CD4-positive, alpha-beta T cell treated with Interleukin-15 for 4 hours (primary cell): ENCODE measurements at places on chromosomes 7 and 10.
A peak's percentile ranks its signal among the peaks of the same experiment; 100 is the strongest.

DNA sequence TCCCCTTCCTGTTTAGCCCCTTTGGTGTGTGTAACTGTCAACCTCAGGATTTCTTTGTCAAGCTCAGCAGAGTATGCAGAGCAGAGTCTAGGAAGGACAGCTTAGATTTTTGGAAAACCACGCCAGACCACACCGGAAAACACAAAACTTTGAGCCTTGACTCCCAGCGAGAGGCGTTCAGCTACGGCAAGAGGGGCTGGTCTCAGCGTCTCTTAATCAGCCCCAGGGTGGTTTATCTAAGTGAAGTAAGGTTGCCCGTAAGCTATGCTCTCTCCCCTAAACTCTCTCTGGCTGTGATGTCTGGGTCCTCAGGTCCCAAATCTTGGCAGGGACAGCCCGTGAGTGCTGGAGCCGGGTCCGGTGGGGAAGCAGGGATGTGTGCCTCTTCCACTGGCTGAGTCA, 230.9 kb downstream of the KLF6 start:
- no peak for DNase-seq

GRCh38 chr7:43636093-43636492, 53.2 kb downstream of the STK17A start:
- no peak for DNase-seq

DNA sequence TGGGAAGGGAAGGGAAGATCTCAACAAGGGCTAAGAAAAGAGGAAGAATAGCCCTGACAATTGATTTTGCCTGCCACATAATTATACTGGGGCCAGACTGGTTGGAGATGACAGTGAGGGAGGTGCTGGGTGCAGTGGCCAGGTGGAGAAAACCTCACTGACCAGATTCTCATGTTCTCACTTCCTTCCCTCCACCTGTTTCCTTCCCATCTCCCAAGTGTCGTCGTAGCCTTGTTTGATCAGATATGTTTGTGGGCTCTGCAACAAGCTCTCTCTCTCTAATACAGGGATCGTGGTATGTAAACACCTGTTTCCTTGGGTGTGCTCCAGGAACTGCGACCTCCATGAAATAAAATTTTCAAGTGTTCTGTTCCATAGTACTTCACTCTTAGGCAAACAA, 60.2 kb downstream of the VCL start:
- DNase-seq, result no peak

GRCh38 chr10:101363850-101364400, 10.0 kb downstream of the BTRC start:
- no peak for DNase-seq

DNA sequence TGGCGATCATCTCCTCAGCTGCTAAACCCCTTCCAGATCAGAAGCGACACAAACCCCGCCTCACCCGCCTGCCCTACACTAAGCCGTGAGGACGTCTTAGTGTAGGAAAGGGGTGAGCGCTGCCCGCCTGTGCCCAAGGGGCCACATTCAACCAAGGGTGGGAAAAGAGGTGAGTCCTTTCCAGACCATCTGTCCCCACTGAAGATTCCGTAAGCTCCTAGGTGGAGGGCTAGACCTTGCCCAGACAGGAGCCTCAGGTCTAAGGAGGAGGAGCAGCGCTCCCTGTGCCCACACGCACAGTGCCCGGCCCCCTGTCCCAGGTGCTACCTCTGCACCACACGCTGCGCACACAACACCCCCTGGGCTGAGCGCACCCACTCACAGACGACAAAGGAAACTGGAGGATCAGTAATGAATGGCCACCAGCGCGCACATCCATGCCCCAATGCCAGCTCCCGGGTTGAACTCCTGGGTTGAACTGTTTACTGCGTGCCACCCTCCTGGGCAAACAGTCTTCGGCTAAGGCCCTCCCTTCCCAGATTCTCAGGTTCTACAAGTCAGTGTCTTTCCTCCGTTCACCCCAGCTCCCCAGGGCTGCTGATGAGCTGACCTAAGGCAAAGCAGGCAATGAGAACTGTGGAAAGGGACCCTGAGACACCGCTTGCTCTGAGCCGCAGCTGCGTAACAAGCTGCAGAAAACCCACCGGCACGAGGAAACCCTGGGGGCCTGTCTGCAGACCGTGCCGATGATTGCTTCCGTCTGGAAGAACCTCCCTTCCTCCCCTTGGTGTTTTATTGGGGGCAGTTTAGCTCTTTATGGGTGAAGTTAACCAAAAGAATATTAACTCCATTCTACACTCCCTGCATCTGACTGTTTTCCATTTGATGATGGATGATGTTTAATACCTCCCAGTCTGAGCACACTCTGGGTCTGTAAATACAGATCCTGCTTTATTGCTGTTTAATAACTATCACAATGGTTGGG, 185.9 kb downstream of the MAD1L1 start:
- no peak for DNase-seq

DNA sequence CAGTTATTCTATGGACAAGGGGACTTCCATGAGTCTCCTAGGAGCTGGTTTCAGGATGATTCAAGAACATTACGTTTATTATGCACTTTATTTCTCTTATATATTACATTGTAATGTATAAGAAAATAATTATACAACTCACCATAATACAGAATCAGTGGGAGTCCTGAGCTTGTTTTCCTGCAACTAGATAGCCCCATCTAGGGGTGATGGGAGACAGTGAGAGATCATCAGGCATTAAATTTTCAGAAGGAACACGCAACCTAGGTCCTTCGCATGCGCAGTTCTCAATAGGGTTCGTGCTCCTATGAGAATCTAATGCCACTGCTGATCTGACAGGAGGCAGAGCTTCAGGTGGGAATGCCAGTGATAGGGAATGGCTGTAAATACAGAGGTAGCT, 137.9 kb downstream of the ANKRD30A start:
- DNase-seq, result no peak

GRCh38 chr7:124351950-124352349, 319.1 kb upstream of the TMEM229A start:
- DNase-seq, result no peak

DNA sequence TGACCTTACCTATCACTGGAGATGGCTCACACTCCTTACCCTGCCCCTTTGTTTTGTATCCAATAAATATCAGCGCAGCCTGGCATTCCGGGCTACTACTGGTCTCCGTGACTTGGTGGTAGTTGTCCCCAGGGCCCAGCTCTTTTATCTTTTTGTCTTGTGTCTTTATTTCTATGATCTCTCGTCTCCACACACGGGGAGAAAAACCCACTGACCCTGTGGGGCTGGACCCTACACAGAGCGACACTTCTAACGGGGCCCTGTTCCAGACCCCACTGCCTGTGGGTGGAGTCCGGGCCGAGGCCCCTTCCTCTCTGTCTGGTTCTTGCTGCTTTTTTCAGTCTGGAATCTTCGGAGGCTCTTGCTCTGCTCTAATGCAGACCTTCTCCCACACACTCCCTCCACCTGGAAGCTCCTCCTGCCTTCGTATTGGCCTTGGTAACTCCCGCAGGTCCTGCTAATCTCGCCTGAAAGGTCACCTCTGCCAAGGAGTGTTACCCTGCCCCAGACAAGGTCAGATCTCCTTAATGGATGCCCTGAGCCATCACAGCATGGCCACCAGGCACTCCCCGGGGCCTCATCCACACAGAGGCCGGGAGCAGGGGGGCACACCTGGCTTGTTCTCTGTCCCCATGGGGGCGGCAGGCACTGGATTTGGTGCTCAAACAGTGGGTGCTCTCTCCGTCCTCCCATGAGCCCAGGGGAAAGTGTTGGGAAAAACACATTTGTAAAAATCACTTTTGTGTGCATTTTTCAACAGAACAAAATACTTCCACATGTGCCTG, 531.7 kb downstream of the PTPRN2 start:
- DNase-seq, result no peak

DNA sequence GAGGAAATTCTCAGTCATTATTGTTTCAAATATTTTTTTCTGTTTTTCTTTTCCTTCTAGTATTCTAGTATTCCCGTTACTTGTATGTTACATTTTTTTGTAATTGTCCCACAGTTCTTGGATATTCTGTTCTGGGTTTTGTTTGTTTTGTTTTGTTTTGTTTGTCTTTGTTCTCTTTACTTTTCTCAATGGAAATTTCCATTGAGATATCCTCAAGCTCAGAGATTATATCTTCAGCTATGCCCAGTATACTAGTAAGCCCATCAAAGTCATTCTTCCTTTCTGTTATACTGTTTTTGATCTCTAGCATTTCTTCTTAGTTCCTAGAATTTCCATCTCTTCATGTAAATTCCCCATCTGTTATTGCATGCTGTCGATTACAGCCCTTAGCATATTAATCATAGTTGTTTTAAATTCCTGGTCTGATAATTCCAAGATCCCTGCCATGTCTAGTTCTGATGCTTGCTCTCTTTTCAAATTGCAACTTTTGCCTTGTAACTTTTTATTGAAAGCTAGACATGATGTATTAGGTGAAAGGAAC, 27.8 kb downstream of the GPR37 start:
- no peak for DNase-seq

- no peak for DNase-seq
Measured at GRCh38 chr10:32937911-32938424, 20.1 kb downstream of the ITGB1 start.

GRCh38 chr10:14604181-14605142, 170.2 kb downstream of the FAM107B start:
- DNase-seq, result peak; percentile 71

DNA sequence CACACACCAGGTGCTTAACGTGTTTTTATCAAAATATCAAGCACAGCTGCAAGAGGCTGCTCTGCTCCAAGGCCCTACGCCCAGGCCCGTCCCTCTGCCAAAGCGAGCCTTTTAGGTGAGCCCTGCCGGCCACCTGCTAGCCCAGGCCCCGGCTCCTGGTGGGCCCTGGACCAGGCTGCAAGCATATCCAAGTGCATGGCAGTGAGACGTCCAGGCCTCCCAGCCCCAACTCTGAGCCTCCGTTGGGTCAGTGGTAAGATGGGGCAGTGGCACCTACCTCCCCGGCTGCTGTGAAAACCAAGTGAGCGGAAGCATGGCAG, 136.2 kb downstream of the LHPP start:
- DNase-seq, result no peak

DNA sequence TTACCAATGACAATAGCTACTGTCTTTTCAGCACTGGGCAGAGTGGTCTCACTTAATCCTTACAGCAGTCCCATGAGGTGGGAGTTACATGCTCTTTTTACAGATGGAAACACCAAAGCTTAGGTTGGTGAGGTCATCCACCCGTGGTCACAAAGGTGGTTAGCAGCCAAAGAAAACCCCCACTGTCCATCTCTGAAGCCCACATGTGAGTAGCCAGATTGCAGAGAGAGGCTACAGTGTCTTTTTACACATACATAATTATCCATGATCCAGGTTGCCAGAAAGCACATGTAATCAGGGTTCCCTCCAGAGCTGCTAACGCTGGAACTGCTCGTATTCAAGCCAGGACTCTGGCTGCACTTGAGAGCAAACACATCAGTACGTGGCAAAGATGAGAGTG, 24.6 kb upstream of the ANKRD2 start:
- no peak for DNase-seq

DNA sequence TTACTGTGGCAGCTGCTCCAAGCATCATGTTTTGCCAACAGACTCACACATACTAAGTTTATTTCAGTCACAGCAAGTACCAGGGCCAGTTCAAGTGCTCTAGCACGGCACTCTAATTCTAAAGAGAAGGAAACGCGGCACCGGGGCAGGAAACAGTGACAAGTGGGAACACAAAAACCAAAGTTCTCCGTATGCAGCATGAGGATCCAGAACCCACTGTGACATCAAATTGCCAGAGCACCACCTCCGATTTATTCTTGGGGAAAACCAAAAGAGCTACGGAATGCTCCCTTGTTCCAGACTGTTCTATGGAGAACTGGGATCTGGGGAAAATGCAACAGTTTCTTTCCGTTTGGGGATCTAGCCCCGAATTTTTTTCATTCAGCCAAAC, 448 bp upstream of the PTER start:
- DNase-seq, result peak; percentile 2

GRCh38 chr7:157808042-157808441, 471.2 kb downstream of the DNAJB6 start:
- no peak for DNase-seq

GRCh38 chr7:117149692-117150091, 173.2 kb downstream of the WNT2 start:
- no peak for DNase-seq

DNA sequence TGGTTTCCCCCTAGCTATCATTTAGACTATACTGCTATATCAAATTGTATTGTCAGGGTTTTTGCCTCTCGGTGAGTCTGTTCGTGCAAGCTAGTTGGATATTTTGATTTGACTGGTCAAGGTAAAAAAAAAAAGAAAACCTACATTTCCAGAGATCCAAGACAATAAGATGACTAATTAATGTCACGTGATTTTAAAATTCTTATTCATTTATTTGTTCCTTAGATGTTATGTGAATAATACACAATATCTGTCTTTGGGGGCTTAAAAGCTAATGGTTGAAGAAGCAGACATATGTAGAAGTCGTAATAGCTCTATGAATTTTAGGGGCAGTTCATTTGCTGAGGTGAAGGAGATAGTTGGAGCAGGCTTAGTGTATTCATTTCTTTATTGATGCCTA, 191.1 kb downstream of the KCND2 start:
- no peak for DNase-seq

DNA sequence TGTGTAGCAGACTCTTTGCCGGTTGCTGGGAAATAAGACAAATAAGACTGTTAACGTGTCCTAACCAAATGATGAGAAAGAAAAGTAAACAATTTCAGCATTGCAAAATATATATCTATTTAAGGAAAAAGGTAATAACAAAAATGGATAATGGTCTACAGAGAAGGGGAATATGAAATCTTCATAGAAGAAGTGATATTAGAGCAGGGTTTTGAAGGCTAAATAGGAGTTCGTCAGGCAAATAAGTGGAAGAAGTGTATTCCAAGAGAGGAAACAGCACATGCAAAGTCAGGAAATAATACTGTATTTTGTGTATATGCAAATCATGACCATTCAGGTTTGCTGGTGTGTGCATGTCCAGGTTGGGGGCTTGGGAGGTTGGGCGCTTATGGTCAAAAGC, 55.3 kb upstream of the OSBPL3 start:
- no peak for DNase-seq

- no peak for DNase-seq
Measured at GRCh38 chr10:18368273-18368672, 228.0 kb downstream of the CACNB2 start.

DNA sequence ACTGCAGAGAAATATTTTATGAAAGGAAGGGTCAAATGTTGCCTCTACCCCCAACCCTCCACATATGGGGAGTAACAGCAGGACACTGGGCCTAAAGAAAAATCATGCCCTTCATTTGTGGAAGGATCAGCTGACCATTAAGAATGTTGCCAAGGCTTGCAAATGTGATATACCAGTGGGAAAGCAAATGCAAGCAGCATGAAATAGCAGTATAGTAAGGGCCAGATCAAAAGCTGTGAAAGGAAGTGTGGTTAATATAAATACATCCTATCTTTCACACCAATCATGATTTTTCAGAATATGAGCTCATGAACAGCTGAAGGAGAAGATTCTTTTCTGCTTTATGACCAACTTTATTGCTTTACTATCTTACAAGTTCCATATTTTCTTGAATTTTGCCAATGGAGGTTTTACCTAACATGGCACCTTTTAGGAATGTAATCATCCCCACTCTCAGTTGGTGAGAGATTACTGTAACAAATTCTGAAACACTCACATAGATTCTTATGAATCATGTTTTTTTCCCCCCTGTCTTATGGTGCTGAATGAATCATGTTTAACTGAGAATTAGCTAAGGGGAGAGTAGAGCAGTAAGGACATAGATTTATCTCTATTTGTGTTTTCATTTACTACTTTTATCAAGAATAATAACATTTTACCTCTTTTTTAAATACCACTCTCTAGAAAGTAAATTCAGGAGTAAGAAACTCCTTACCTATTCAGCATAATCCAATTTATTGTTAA, 12.1 kb upstream of the ATAD1 start:
- DNase-seq, result no peak

- no peak for DNase-seq
Measured at GRCh38 chr7:4842319-4843064, 19.3 kb downstream of the PAPOLB start.

- DNase-seq, result no peak
Measured at GRCh38 chr10:80452640-80453039, 1.5 kb upstream of the TSPAN14 start.
